ENCODE measurements at places on chromosomes 16 and 17. TPM values are rescaled to one million over a fixed set of nuclear protein-coding genes. Genes with fewer than 3 reads are reported as not detected.

The TMEM88 gene
- 4.4 TPM for total RNA-seq

The KCNH4 gene
- not detected for total RNA-seq

The SLC6A2 gene
- total RNA-seq: 9.0 TPM

The CES3 gene
- 0.77 TPM for total RNA-seq

The CCT6B gene
- 4.5 TPM for total RNA-seq

The RAMP2 gene
- 26.2 TPM for total RNA-seq

The MYH13 gene
- total RNA-seq: 5.9 TPM

The CDH8 gene
- total RNA-seq: 16.4 TPM

The SMIM5 gene
- 3.5 TPM for total RNA-seq

The P3H4 gene
- 34.0 TPM for total RNA-seq

The CTRB1 gene
- not detected for total RNA-seq

The OR1A1 gene
- not detected for total RNA-seq

All from camera-type eye (tissue), 1 donor.